ENCODE measurements at places on chromosomes 5 and 9. TPM values are rescaled to one million over a fixed set of nuclear protein-coding genes. Genes with fewer than 3 reads are reported as not detected.

DNA sequence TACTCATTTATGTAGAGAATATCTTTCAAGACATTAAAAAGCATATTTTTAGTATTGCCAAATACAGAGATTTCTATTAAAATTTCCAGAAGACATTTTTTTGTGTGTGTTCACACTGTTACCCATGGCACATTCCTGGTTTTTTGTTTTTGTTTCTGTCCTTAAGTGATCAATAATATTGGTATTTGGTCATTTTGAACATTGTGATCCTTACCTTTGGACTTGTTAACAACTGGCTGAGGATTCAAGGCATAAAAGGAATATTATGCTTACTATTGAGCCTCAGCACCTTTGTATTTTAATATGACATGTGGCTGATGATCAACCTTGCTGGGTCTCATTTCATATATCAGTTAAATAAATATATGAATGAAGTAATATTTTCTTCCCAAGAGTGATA is 41.9 kb downstream of the ITGA1 start:
- no peaks in the 10 kb centered on the region for H3K36me3 ChIP-seq
- DNase-seq: no peak
- H3K4me3 ChIP-seq: no peak overlapping the region
- peaks cover 9% of the 10 kb centered on the region for H3K4me1 ChIP-seq
- no peaks in the 10 kb centered on the region for H3K27me3 ChIP-seq
- H3K27ac ChIP-seq: no peak overlapping the region

GRCh38 chr5:95848701-95849100 is 26.2 kb upstream of the GLRX start:
- H3K36me3 ChIP-seq: no peaks in the 10 kb centered on the region
- H3K27ac ChIP-seq: no peak overlapping the region
- DNase-seq: no peak
- H3K4me3 ChIP-seq: no peak overlapping the region
- H3K4me1 ChIP-seq: peaks cover 12% of the 10 kb centered on the region
- peaks cover 6% of the 10 kb centered on the region for H3K27me3 ChIP-seq

- H3K36me3 ChIP-seq: peaks cover 16% of the 10 kb centered on the region
- peaks cover 33% of the 10 kb centered on the region for H3K4me1 ChIP-seq
- no peaks in the 10 kb centered on the region for H3K27me3 ChIP-seq
- no peak for DNase-seq
- H3K4me3 ChIP-seq: peak overlapping the region; percentile 71
Measured at GRCh38 chr9:31347082-31347617, 1037.3 kb upstream of the ACO1 start.

- no peaks in the 10 kb centered on the region for H3K36me3 ChIP-seq
- H3K4me3 ChIP-seq: no peak overlapping the region
- peaks cover 5% of the 10 kb centered on the region for H3K4me1 ChIP-seq
- DNase-seq: no peak
- H3K27ac ChIP-seq: no peak overlapping the region
Measured at GRCh38 chr5:122882831-122883230, 37.4 kb downstream of the SNX24 start.

NNT gene
- 64.8 TPM for total RNA-seq
